ENCODE measurements at places on chromosomes 6 and 20.

GRCh38 chr6:15974817-15975216 lies 154.1 kb upstream of the MYLIP start:
- DNase-seq = no peak

DNA sequence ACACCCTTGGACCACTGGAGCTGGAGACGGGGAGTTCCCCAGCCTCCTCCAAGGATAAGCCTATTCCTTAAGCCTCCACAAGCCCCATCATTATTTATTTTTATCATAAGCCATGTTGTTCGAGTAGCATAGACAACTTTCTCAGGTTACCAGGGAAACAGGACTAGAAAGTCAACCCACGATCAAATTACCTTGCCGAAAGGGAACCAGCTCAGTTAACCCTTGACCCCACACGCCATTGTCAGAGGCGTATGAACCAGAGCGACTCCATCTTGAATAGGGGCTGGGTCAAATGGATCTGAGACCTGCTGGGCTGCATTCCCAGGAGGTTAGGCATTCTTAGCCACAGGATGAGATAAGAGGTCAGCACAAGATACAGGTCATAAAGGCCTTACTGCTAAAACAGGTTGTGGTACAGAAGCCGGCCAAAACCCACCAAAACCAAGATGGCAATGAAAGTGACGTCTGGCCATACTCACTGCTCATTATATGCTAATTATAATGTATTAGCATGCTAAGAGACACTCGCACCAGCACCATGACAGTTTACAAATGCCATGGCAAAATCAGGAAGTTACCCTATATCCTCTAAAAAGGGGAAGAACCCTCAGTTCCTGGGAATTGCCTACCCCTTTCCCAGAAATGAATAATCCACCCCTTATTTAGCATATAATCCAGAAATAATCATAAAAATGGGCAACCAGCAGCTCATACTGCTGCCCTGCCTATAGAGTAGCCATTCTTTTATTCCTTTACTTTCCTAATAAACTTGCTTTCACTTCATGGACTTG lies 22.4 kb downstream of the SYNJ2 start:
- no peak for DNase-seq

GRCh38 chr6:10564975-10565673 lies 44.0 kb downstream of the GCNT2 start:
- no peak for DNase-seq

DNA sequence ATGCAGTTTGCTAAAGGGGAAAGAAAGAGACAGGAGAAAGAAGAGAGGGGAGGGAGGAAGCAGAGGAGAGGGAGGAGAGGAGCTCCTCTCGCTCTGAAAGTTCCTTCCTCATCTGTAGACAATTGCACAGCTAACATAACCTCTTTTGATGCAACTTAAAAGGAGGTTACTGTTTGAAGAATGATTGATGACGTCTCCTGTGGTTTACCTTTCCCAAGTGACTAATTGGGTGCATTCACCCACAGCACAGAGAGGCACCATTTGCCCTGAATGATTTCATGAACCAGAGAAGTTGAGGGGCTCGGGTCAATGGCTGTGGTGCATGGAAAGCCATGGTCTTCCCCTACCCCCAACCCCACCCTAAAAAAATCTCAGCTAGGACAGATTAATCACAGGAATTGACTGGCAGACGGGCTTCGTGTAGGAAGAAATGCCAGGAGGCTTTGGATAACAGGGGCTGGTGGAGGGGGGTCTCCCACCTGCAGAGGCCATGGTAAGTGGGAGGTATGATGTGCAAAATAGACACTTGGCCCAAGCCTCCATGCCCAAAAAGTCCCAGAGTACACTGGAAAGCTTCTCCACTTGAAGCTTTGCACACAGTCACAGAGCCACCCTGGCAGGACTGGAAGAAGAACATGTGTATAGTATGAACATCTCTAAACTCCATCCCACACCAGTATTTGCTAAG lies 213.7 kb downstream of the ANKRD60 start:
- DNase-seq = no peak

DNA sequence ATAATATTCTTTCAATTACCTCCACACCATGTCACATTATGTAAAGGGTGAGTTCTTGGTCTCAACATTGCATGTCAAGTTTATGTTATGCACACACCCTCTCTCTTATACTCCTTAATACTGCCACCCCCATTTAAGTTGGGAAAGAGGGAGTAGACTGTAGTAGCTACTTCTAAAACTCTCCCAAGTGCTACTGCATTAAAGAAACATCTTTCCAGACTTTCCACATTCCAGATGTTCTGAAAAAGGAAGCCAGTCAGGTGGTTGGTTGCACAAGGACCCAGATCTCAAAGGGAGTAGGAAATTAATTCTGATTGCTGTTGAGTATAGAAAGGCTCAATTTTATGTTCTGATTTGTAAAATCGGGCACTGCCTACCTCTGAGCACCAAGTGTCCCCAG lies 419.5 kb downstream of the CD83 start:
- no peak for DNase-seq

GRCh38 chr6:84332139-84333034 lies 104.9 kb upstream of the CEP162 start:
- no peak for DNase-seq

GRCh38 chr6:71321314-71321713 lies 32.7 kb downstream of the OGFRL1 start:
- no peak for DNase-seq

DNA sequence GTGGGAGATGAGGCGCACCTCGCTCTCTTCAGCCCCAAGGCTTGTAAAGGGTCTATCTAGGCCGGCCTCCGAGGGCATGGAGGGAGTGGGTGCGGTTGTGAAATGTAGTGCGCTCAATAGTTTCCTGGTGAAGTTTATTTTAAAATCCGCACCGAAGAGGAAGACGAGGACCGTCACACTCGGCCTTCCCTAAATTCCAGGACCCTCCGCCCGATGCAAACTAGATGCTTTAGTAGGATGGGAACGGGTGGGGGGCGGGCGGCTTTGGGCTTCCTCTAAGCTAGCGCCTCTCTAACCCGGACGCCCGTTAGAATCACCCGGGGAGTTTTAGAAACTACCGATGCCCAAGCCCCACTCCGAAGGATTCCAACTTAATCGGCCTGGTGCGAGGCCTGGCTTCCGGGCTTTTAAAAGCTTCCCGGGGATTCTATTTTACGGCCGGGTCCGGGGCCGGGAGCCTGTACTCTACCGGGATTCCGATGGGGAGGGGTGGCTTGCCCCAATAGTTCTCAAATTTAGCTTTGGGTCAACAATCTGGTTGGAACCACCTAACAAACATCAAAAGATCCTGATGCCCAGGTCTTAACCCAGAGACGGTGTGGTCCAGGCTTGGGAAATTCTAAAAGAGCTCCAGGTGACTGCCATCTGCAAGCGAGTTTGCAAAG lies 548 bp upstream of the BCAS4 start:
- no peak for DNase-seq

DNA sequence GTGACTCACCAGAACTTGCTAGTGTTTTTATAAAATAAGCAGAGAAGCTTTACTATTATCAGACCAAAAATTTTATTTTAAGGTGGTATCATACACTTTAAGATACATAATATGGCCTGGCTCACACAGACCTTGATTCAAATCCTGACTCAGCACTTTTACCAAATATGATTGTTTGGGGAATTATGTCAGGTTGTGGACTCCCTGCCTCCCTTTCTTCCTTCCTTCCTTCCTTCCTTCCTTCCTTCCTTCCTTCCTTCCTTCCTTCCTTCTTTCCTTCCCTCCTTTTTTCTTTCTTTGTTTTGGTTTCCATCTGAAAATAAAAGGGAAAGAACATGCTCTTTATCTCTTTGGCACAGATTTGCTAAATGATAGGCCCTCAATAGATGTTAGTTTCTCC lies 186.0 kb upstream of the MMS22L start:
- no peak for DNase-seq

GRCh38 chr6:56618050-56618449 lies 24.6 kb downstream of the DST start:
- no peak for DNase-seq

DNA sequence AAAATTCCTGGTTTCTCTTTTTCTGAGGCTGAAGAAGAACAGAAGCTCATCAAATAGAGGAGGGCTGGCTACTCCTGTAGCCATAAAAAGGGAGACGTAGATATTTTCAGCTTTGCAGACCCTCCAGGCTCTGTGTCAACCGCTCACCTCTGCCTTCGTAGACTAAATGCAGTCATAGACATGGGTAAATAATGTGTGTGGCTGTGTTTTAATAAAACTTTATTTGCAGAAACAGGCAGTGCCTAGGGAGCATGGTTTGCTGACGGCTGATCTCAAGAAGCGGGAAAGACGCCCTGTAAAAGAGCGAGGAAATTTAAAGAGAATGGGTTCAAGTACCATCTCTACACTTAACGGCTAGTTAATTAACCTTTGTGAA lies 171.8 kb downstream of the BCAS1 start:
- no peak for DNase-seq

DNA sequence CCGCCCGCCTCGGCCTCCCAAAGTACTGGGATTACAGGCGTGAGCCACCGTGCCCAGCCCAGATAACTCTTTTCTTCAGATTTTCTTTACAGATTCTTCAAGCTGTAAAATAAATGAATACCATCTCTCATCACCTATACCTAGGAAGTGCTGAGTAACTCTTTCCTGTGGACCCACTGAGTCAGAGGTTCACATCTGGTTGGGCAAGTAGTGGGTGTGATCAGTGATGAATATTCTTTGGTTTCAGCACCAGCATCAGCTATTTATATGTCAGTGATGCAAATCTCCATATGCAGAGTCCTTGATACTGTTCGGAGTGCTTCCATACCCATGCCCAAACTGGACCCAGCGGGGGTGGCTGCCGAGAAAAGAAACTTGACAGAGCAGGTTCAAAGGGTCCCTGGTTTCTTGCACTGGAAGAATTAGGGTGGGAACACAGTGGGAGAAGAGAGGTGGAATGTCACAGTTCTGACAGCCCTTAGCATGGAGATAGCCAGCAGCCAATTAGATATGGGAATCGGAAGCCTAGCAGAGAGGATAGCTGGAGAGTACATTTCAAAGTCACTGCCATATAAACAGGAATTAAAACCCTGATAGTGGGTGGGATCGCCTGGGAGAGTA lies 64.9 kb upstream of the DDR1 start:
- DNase-seq = no peak

DNA sequence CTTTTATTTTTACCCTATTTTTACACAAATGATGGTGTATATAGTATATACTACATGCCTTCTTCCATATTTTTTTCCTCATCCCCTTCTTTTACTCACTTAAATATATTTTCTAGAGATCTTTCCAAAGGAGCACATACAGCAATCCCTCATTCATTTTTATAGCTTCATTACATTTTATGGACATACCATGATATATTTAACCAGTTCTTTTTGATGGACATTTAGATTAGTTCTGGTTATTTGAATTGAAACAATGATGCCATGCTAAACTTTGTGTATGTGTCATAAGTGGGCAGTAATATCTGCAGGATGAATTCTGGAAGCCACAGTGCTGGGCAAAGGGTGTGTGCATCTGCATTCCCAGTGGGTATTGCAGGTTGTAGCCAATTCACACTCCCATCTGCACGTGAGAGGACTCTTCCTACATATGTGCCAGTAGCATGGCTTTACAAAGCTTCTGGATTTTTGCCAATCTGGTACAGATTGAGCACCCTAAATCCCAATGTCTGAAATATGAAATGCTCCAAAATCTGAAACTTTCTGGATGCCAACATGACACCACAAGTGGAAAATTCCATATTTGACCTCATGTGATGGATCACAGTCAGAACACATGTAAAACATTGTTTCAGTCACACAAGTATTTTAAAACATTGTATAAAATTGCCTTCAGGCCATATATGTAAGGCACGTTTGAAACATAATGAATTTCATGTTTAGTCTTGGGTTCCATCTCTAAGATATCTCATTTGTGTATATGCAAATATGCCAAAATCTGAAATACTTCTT lies 127.2 kb downstream of the ARID1B start:
- DNase-seq = no peak

DNA sequence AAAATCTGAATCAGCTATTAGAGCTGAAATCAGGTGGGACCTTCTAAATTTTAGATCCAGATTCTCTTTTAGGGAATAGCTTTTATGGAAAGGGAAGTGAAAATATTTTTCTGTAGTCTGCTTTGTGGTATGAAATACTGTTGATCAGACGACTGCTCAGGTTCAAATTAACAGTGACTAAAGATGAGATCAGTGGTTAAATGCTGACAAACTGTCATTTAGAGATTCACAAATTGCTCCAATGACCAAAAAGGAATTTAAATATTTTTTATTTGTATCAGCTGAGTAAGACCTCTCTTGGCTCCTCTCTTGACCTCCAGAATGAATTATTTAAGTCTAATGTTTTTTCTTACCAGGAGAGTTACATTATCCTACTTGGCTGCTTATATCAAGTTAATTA lies 77.3 kb downstream of the KCNQ5 start:
- no peak for DNase-seq

DNA sequence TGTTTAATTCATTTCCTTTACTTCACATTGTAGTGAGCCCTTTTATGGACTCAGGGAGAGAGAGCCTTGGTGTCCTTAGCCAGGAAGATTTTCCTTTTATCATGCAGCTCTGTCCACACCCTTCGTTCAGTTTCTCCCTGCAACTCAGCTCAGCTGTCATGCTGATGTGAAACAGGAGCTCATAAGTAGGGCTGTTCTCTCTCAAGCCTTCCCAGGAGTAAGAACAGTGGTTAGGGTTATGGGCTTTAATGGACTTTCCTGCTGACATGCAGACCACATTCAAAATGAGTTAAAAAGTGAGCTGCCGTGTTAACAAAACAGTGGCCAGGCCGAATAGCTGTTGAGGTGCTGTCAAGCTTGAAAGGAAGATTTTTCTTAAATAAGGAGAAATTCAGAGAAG lies 104.1 kb downstream of the BCKDHB start:
- no peak for DNase-seq

GRCh38 chr6:2547355-2547754 lies 203.4 kb downstream of the MYLK4 start:
- no peak for DNase-seq

GRCh38 chr6:136232701-136233100 lies 17.4 kb downstream of the MTFR2 start:
- DNase-seq = no peak

DNA sequence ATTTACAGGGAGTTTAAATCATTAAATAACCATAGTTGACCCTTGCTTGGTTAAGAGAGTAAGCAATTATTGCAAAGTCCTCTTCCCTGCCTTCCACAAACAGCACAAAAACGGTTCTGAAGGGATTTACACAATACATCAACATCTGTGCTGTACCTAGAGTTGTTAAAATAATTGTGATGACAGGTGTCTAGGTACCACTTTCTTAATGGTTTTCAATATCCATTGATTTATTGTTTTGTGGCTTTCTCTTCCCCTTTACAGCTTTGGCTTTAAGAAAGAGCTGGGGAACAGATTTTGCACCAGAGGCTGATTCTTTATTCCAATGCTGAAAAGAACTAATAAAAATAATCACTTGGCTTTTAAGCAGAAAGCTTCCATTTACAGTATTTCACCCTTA lies 598 bp upstream of the SOX4 start:
- no peak for DNase-seq

GRCh38 chr6:69729870-69730449 lies 66.8 kb downstream of the LMBRD1 start:
- no peak for DNase-seq

DNA sequence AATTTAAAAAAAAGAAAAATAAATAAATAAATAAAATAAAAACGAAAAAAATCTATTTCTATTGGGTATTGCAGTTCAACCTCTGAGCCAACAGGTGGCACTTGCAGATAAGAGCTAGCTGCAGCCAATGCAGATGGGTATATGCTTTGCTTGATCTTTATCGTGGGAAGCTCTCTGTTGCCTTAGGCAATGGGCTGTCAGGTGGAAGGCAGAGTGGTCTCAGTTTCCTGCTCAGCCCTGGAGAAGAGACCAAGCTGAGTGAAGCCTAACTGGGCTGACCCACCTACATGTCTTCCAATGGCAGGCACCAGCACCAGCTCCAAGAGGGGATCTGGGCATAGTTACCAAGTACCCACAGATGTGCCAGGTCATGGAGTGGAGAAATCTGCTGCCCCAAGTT lies 95.0 kb downstream of the AK9 start:
- DNase-seq = peak; percentile 7

Data from SHP77 (cell line).